ENCODE measurements at places on chromosomes 5 and 9.

DNA sequence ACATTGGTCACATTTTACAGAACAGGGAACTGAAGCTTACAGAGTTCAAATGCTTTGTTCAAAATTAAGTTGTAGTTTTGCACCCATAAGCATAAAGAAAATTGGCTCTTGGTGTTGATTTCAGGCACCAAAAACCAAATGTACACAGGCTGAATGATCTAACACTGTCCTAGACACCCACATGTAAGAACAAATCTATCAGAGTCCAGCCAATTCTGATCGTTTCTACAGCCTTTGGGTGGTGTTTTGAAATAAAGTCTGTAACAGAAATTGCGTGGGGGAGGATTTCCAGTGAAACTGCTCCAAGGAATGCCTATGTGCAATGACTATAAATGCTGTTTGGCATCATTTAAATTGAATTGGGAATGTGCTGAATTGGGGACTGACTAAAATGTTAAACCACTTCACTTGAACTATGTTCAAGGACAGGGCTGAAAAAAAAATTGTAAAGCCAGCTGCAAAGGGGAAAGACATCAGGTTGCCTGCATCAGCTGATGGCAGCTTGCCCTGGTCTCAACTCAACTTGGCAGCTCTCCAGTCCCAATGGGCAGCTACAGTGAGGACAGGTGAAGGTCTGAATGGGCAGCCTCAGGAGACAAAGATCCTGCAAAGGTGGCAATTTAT is 92.2 kb upstream of the TRPC7 start:
- peak; percentile 81 for DNase-seq

- DNase-seq, result no peak
Measured at GRCh38 chr5:151451626-151452520, 4.5 kb downstream of the SLC36A1 start.

DNA sequence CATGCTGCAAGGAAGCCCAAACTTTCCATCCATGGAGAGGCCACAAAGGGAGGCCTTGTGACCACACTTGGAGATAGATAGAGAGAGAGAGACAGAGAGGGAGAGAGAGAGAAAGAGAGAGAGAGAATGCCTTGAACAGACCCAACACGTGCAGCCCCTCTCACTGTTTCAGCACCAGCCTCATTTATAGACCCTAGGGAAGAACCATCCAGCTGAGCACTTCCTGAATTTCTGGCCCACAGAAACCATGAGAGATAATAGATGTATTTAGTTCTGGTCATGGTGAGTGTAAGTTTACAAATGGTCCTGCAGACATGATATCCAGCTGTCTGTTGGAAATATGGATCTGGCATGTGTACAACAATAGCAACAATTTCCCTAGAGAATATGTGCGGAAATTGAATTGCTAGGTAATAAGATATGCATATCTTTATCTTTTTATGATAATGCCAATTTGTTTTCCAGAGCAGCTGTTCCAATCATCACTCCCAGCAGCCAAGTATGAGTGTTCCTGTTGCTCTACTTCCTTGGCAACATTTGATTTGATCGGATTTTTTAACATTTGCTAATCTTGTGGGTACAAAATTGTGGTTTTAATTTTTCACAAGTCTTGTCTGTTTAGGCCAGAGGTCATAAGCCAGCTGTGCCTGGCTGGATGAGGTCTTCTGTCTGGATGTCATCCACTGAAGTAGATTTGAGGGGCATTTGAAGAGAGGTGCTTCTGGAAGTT is 217.3 kb upstream of the IL12B start:
- no peak for DNase-seq

GRCh38 chr5:138841531-138841930 is 33.6 kb downstream of the LRRTM2 start:
- DNase-seq, result no peak
